ENCODE measurements at places on chromosomes 2 and 18.

- DNase-seq = no peak
Measured at GRCh38 chr2:14673351-14673875, 40.9 kb downstream of the LRATD1 start.

- no peak for DNase-seq
Measured at GRCh38 chr2:72106978-72107377, 40.7 kb downstream of the CYP26B1 start.

DNA sequence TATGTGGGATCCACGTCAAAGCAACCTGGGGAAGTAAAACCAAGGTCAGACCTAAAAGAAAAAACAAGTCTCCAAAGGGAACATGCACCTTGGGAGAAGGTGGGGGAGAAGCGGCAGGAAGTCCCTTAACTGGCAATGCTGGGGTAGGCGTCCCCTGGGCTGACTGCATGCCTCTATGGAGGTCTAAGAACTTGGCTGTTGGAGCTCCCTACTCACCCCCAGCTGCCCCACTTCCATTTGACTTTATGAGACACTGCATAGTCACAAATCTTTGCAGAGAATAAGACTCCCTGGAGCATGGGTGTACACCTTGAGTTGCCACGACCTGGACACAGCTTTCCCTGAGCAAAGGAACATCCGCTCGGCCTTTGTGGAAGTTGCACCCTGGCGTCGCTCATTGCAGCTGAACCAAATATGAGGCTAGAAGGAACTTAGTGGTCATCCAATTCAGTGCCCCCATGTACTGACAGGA, 2.8 kb downstream of the CAPN14 start:
- DNase-seq = no peak

GRCh38 chr2:5932556-5933469, 240.6 kb downstream of the SOX11 start:
- no peak for DNase-seq

- peak; percentile 84 for DNase-seq
Measured at GRCh38 chr2:234290671-234291070, 206.2 kb downstream of the ARL4C start.

DNA sequence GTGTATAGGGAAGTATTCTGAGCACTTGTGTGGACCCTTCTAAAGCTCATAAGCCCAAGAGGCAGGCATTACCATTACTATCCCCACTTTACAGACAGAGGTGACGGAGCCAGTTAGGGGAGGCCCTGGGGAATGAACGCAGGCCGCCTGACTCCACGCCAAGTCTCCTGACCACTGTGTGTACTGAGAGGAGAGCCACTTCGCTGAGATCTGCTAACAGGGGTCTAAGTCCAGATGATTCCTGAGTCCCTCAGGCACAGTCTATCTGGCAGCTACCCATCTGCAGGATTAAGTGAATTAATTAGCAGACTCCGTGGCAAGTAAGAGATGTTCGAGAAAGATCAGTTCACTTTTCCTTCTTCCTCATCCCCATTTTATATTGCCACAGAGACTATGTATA, 13.7 kb downstream of the CYB5A start:
- DNase-seq = no peak

GRCh38 chr18:44036501-44036900, 644.2 kb upstream of the SETBP1 start:
- DNase-seq = no peak

DNA sequence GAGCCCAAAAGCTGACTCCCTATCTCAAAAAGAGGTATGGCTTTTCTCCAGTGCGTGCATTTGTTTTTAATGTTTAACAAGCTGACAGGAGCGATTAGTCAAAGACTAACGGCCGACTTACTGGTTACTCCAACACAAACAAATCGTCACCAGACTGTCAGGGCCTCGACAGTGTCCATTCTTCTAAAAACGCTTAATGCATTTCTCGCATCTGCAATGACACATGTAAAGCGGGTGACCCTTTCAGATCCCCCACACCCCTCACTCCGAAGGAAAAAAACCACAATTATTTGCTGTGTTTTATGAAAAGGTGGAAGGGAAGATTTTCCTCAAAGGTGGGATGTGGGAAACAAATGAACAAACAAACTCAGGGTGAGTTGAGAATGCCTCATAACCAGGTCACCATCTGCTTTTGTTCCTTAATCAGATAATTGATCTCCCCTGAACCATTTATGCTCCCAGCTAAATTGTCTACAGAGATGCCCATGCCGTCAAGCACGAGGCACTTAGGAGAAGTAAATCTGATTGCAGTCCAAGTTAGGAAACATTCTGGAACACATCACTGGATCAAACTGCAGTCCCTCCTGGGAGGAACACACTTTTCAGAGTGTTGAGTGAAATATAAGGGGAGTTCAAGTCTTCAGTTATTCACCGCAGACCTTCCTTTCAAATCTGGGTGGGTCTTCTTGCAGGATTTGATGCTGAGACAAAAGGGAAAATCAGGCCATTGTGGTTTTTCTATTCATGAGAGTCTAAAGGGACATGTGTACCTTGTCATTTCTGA, 340.8 kb downstream of the CMPK2 start:
- DNase-seq = no peak

DNA sequence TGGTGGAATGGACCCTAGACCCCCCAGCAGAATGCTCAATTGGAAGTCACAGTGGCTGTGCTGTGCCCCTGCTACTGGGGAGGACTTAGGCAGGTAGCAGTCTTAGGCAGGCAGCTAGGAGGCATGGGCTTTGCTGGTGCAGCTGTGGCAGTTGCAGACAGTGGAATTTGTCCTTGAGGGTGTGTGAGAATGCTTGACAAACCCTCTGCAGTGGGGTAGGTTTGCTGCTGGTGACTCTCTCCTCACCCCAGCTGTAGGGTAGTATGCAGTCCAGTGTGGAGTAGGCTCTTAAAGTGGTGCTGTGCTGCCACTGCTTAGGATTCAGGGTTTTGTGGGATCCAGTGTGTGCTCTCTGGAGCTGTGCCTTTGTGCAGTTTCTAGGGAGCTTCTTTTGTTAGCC, 61.3 kb downstream of the NUP35 start:
- no peak for DNase-seq
